ENCODE measurements at places on chromosomes 3 and 15. TPM values are rescaled to one million over a fixed set of nuclear protein-coding genes. Genes with fewer than 3 reads are reported as not detected.

DNA sequence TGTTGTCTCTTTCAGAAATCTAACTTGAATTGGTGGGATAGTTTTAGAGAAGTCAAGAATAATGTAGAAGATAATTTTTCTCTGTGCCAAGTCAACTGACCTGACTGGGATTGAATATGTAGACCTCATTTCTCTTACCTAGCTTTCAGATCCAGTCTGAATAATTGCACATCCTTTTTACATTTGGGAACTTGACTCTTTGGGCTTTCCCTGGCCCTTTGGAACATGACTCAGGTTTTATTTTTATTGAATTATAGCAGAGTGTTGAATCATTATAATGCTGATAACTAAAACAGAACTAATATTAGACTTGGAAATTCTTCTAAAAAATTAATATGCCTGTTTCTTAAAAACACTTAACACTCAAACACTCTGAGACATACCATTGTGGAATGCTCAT is 76.5 kb downstream of the PFN2 start:
- DNase-seq, result no peak

- no peak for DNase-seq
These were observed 2.7 kb downstream of the ALS2CL start for GRCh38 chr3:46690798-46691197.

GRCh38 chr15:64905119-64905831 is 6.4 kb upstream of the ANKDD1A start:
- DNase-seq, result no peak

DNA sequence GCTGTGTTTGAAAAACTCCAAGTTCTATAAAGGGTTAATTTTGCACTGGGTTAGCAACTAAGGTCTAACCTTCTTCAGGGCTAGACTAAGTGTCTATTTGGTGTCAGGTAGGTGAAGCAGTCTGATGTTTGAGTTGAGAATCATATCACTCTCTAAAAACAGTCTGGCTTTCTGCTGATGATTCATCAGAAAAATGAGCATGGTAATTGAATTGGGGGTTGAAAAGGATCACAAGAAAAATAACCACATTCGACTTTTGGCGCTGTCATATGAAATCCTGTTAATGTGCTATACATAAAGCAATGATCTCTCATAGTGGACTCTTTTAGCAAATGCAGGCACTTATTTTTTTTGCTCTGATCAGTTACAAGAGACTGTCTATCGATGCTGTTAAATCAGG is 242.2 kb upstream of the AZI2 start:
- DNase-seq, result no peak

Gene PDCD7
- 11.8 TPM for polyA plus RNA-seq

Gene GALK2
- 19.4 TPM for polyA plus RNA-seq

Gene KLHL40
- polyA plus RNA-seq, result not detected

Gene TMCO5A
- polyA plus RNA-seq, result not detected

Gene FAM240A
- not detected for polyA plus RNA-seq

Gene EFCAB12
- 0.05 TPM for polyA plus RNA-seq

Gene CIB1
- polyA plus RNA-seq, result 60.5 TPM

Gene RYR3
- polyA plus RNA-seq, result not detected

Gene XIRP1
- polyA plus RNA-seq, result 0.05 TPM
